ENCODE measurements at places on chromosomes 4 and X. TPM values are rescaled to one million over a fixed set of nuclear protein-coding genes. Genes with fewer than 3 reads are reported as not detected.

NWD2 gene
- total RNA-seq, result not detected

HTN3 gene
- total RNA-seq, result 49.0 TPM

PLAC8 gene
- total RNA-seq, result not detected

GLRA3 gene
- total RNA-seq, result not detected

AFF2 gene
- 0.05 TPM for total RNA-seq

UGT2B11 gene
- not detected for total RNA-seq

EFHC2 gene
- total RNA-seq, result not detected
